ENCODE measurements at places on chromosomes 11 and 22.
A peak's percentile ranks its signal among the peaks of the same experiment; 100 is the strongest.

DNA sequence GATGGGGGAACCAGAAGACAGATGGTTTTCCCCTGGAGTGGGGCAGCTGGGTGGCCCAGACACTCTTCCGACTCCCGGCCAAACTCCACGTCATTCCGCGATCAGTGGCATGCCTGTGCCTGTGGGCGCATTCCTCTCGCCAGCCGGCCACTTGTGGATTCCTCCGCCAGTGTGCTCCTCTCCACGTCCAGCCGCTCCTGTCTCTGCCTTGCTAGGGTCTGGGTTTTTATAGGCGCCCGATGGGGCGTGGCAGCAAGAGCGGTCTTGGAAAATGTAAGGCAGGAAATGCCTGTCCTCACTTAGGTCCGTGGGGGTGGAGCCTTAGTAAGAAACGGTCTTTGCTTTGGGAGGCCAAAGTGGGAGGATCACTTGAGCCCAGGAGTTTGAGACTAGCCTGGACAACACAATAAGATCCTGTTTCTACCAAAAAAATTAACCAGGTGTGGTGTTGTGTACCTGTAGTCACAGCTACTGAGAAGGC, 81.6 kb upstream of the SEPTIN5 start:
- no peak for DNase-seq

- DNase-seq: no peak
These were observed 257.1 kb downstream of the BUD13 start for GRCh38 chr11:116515664-116516184.

DNA sequence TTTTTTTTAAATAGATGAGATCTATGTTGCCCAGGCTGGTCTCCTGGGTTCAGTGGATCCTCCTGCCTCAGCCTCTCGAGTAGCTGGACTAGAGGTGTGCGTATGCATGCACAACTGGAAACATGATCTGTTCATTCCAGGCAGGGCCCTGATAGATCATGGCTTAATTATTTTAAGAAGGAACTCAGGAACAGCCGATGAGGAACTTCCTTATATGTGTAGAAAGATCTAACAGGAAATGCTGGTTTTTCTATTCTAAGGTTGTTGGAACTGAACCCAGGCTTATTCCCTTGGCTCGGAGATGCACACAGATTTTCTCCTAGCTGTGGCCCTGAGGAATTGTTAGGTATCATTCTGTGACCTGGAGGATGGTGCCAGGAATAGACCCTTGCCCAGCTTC, 32.4 kb downstream of the SPECC1L start:
- DNase-seq: no peak

- no peak for DNase-seq
These were observed 34.7 kb downstream of the CHRDL2 start for GRCh38 chr11:74696500-74696899.

GRCh38 chr11:112467721-112468120, 207.1 kb upstream of the PLET1 start:
- no peak for DNase-seq

- no peak for DNase-seq
These were observed 10.9 kb upstream of the DKK3 start for GRCh38 chr11:12019337-12019736.

- no peak for DNase-seq
These were observed 24.6 kb downstream of the FLRT1 start for GRCh38 chr11:64060263-64060860.

GRCh38 chr11:116309446-116309845, 463.3 kb downstream of the BUD13 start:
- DNase-seq: no peak

GRCh38 chr11:62324731-62325556, 12.3 kb upstream of the ASRGL1 start:
- DNase-seq: peak; percentile 84

GRCh38 chr22:36986242-36986821, 32.9 kb downstream of the TST start:
- DNase-seq: peak; percentile 58

- DNase-seq: no peak
These were observed 3.7 kb downstream of the CST6 start for GRCh38 chr11:66015454-66015881.

GRCh38 chr22:35727436-35727835, 9.8 kb downstream of the APOL5 start:
- DNase-seq: peak; percentile 5

GRCh38 chr11:20388096-20389055, 860 bp downstream of the PRMT3 start:
- peak; percentile 44 for DNase-seq

- no peak for DNase-seq
These were observed 5.0 kb downstream of the MMP20 start for GRCh38 chr11:102620179-102620578.

DNA sequence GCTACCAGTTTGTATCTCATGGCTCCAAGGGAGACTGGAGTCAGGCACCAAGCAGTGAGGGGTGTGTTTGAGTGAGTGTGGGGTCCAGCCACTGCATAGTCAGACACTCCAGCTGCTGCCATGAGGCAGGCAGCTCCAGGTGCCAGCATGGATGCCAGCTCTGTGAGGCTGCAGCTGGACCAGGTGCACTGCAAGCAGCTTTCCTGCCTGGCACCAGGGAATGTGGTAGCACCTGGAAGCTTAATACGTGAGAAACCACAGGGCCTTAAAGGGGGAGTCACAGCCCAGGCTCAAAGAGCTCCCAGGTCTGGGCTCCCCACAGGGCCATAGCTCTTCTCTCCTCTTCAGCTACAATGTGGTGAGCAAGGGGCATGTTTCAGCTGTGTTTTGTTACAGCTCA, 817.8 kb upstream of the LUZP2 start:
- DNase-seq: no peak

GRCh38 chr11:19493446-19494213, 219.0 kb upstream of the NAV2 start:
- DNase-seq: no peak

- DNase-seq: no peak
These were observed 12.9 kb upstream of the WNT11 start for GRCh38 chr11:76219243-76219642.

DNA sequence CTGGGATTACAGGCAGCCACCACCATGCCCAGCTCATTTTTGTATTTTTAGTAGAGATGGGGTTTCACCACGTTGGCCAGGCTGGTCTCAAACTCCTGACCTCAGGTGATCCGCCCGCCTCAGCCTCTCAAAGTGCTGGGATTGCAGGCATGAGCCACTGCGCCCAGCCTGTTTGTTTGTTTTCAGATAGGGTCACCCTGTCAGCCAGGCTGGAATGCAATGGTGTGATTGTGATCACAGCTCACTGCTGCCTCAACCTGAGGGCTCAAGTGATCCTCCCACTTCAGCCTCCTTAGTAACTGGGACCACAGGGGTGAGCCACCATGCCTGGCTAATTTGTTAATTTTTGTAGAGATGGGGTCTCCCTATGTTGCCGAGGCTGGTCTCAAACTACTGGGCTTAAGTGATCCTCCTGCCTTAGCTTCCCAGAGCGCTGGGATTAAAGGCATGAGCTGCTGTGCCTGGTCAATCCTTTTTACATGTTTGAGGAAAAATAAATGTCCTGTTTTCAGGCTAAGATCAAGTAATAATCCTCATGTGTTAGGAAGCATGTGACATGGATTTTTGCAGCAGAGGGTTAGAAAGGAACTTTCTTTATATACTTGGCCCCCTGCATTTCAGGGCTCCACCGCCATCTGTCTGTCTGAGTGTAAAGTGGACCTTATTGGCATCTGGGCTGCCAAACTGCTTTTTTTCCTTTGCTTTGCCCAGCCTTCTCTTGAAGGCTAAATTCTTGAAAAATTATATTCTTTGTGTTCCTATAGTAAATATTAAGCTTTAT, 4.8 kb upstream of the SLC3A2 start:
- peak; percentile 32 for DNase-seq

GRCh38 chr22:25402501-25403283, 161.8 kb upstream of the GRK3 start:
- no peak for DNase-seq

DNA sequence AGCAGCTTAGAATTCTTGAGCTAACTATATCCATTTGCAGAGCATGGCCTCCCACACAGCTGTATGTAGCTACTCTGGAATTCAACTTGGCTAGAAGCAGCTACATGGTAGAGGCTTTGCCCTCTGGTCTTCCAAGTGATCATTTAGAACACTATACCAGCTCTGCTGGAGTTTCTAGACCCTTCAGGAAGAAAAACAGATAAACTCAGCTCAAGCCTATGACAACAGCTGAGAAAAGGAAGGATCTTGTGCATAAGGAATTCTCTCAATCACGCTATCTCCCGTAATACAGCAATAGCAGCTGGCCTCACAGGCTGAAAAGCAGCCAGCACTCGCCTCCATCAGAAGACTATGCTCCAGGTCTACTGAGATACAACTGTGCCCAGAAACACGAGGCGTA, 50.6 kb upstream of the APOA1 start:
- no peak for DNase-seq

DNA sequence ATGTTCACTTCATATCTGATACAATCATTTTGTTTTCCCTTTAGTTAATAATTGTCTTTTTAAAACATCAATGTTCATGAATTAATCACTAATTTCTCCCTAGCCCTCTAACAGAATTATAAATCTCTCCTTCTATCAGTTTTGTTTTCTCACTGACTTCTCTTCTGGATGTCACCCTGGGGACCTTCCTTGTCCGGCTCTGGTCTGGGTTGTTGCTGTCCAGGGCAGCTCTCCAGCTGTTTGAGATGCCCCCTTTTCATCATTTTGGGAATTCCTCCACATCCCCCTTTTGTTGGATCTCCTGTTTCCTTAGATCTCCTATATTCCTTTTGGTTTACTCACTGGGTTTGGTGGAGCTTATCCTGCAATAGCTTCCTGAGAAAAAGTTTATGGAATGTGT, 35.6 kb upstream of the PSMA1 start:
- DNase-seq: no peak

DNA sequence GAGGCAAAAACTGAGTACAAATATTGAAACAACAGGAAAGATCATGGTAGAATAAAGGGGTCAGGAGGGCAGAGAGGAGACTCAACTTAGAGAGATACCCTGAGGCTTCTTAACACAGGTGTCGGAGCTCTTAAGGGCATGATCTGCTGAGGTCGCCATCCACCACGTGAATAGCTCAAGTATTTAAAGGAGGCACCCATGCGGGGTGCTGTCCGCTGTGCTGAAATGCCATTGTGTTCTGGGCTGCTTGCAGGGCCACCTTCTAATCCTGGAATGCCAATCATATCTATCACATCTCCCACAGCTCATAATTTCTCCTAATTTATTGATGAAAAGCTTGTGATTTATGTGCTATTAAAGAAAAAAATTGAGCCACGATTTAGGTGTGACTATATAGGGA, 90.2 kb downstream of the SEZ6L start:
- DNase-seq: peak; percentile 53

Measured in hematopoietic multipotent progenitor cell treated with erythropoietin and hydrocortisone succinate and interleukin-3 and kit ligand, for 6 days (in vitro differentiated cells).